ENCODE measurements at places on chromosomes 7 and 10. TPM values are rescaled to one million over a fixed set of nuclear protein-coding genes. Genes with fewer than 3 reads are reported as not detected.
A peak's percentile ranks its signal among the peaks of the same experiment; 100 is the strongest.

Gene RPEL1
- 0.12 TPM for total RNA-seq

Gene PFKP
- total RNA-seq, result 104 TPM

Gene GRK5
- total RNA-seq, result 3.9 TPM

Gene ASAH2
- total RNA-seq, result 1.9 TPM

Gene CADPS2
- total RNA-seq, result 5.9 TPM

Gene TSPAN12
- 0.05 TPM for total RNA-seq

Gene DPP6
- not detected for total RNA-seq

- DNase-seq, result no peak
Measured at GRCh38 chr7:29797112-29797944, 9.0 kb upstream of the WIPF3 start.

DNA sequence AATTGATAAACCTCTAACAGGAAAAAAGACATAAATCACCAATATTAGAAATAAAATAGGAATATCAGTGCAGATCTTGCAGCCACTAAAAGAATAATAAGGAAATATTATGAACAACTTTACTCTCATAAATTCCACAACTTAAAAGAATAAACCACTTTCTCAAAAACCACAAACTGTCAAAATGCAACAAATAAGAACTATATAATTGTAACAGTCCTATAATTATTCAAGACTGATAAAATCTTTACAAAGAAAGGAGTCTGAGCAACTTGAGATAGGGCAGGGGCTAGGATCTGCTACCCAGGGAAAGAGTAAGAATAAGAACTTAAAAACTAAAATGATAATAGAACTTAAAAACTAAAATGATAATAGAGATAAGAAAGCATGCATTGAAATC, 169.5 kb upstream of the GDF10 start:
- DNase-seq, result no peak

DNA sequence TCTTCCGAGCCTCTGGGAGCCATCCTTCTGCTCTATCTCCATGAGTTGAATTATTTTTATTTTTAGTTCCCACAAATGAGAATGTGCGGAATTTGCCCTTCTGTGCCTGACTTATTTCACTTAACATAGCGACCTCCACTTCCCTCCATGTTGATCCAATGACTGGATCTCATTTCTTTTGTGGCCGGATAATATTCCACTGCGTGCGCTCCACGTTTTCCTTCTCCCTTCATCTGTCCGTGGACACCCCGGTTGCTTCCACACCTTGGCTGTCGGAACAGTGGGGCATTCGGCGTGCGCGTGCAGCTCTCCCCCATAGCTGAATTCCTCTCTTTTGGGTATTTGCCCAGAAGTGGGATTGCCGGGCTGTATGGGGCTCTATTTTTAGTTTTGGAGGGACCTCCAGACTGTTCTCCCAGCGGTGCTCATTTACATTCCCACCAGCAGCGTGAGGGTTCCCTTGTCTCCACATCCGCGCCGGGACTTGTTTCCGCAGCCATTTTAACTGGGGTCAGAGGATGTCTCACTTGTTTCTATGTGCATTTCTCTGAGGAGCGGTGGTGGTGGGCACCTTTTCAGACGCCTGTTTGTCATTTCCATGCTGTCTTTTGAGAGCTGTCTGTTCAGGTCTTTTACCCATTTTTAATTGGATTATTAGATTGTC, 51.0 kb upstream of the SUN1 start:
- DNase-seq, result no peak

- DNase-seq, result peak; percentile 75
Measured at GRCh38 chr10:15088428-15089261, at the start of gene ACBD7. Gene ACBD7, minus strand, starts transcription at chr10:15088776. Its CDS starts 48 bp downstream, at chr10:15088728.

GRCh38 chr7:64888901-64889685, 14.0 kb upstream of the ZNF273 start:
- peak; percentile 26 for DNase-seq

DNA sequence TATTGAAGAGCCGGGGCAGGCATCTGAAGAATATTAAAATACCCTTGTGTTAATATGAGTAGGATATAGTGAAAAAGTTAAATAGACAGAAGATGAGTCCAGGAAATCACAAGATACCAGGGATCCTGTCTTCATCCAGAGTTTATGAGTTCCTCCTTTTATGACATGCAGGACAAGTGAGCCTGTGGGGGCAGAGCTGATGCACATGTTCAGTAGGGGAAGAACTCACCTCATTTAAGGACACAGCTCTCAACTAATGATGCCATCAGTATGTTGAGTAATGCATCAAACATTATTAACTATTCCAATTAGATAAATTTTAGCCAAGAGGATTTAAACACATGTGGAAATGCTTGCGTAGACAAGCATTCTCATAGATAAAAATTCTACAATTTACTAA, 435.8 kb upstream of the AKR1E2 start:
- no peak for DNase-seq

- no peak for DNase-seq
Measured at GRCh38 chr10:125881192-125881591, at the start of gene DHX32. Gene DHX32, minus strand, starts transcription at chr10:125881292. Its CDS starts 468 bp downstream, at chr10:125880824.

DNA sequence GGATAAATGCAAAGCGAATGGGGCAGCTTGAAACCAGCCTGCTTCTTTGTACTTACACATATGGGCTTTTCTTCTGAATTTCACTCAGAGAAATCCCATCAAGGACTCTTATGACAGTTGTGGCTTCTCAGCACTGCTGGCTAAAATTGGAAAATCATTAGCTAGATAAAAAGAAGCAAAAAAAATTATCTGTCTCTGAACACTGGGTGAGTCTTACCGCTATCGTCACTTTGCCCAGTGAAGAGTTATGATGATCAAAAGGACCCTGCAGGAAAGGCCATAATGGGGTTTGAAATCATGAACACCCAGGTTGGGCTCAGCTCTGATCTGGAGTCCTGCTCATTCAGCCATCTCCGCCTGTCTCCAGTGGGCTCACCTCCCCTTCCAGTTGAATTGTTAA, 34.3 kb downstream of the AOAH start:
- DNase-seq, result no peak

DNA sequence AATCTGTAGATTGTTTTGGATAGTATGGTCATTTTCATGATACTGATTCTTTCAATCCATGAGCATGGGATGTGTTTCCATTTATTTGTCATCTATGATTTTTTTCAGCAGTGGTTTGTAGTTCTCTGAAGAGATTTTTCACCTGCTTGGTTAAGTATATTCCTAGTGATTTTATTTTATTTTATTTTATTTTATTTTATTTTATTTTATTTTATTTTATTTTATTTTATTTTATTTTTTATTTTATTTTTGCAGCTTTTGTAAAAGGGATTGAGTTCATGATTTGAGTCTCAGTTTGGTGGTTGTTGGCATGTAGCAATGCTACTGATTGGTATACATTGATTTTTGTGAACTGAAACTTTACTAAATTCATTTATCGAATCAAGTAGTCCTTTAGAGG, 404.2 kb downstream of the SDK1 start:
- no peak for DNase-seq

GRCh38 chr10:128693493-128694131, 567.4 kb upstream of the MKI67 start:
- no peak for DNase-seq

All from M059J (cell line).